ENCODE measurements at places on chromosomes 13 and 19.

DNA sequence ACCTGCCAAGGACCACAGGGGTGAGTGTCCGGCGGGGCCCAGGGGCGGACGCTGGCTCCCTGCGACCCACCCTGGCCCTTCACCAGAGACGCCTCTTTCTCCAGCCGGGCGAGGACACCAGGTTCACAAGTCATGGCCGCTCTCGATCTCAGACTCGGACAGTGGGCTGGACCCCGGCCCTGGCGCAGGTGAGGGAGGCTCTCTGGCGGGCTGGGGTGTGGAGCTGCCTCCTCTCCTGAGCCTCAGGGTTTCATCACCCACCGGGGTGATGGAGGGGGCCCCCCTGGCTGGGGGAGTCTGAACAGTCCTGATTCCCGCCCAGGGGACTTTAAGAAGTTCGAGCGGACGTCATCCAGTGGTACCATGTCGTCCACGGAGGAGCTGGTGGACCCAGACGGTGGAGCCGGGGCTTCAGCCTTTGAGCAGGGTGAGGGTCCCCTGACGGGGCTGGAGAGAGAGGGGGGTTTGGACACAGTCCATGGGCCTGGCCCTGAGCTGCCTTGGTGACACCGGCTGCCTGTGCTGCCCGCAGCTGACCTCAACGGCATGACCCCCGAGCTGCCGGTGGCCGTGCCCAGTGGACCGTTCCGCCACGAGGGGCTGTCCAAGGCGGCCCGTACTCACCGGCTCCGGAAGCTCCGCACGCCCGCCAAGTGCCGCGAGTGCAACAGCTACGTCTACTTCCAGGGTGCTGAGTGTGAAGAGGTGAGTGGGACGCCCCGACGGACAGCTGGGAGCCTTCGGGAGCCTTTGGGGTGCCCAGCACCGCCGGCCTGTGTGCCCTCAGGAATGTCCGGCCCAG lies 13.6 kb downstream of the ARHGAP45 start:
- no peak for DNase-seq

GRCh38 chr13:93862259-93862658 lies 617.2 kb downstream of the DCT start:
- no peak for DNase-seq

- no peak for DNase-seq
Measured at GRCh38 chr19:56670961-56671612, 470 bp downstream of the ZNF835 start.

GRCh38 chr13:26923824-26924605 lies 163.4 kb upstream of the GPR12 start:
- DNase-seq, result no peak

GRCh38 chr13:40208517-40208916 lies 457.9 kb downstream of the FOXO1 start:
- no peak for DNase-seq

- DNase-seq, result peak; percentile 82
Measured at GRCh38 chr13:48492470-48493065, 40.3 kb downstream of the RCBTB2 start.

- DNase-seq, result no peak
Measured at GRCh38 chr13:43129066-43129465, 105.7 kb downstream of the DNAJC15 start.

GRCh38 chr13:58884353-58885209 lies 1253.0 kb downstream of the PCDH17 start:
- DNase-seq, result no peak

GRCh38 chr19:40225440-40226305 lies 816 bp downstream of the CCNP start:
- DNase-seq, result no peak

DNA sequence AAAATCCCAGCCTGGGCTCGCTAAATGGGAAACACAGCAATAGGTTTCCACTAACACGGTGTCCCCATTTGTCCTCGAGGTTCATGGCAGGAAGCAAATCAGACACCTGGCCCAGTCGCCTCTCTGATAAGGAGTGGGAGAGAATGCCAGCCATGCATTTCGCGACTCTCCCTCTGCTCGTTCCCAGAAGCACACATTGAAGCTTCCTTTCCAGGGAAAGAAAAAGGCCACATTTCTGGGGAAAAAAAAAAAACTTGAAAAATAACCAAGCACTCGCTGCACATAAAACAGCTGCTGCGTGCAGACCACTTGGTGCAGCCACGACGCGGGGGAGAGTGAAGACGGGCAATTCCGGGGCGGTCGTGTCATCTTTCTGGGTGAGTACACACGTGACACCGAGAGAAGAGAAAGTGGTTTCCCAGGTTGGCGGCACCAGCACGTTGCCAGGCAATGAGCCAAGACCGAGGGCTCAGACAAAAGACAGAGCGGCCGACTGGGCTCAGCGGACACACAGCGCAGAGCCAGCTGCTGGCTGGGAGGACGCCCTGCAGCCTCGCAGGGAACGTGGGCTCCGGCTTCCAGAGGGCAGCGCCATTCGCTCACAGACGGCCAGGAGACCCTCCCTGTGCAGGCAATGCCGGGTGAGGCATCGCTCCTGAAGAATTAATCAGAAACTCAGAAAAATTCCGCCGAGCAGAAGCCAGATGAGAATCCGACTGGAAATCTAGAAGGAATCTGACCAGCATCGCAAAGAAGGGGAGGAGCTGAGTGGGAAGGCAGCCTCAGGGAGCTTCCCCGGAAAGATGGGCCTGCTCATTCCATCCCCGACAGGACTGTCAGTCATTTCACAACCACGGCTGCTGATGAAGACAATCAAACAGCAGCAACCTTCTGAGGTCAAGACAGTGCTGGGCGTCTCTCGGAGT lies 83.2 kb upstream of the IRS2 start:
- DNase-seq, result peak; percentile 19

DNA sequence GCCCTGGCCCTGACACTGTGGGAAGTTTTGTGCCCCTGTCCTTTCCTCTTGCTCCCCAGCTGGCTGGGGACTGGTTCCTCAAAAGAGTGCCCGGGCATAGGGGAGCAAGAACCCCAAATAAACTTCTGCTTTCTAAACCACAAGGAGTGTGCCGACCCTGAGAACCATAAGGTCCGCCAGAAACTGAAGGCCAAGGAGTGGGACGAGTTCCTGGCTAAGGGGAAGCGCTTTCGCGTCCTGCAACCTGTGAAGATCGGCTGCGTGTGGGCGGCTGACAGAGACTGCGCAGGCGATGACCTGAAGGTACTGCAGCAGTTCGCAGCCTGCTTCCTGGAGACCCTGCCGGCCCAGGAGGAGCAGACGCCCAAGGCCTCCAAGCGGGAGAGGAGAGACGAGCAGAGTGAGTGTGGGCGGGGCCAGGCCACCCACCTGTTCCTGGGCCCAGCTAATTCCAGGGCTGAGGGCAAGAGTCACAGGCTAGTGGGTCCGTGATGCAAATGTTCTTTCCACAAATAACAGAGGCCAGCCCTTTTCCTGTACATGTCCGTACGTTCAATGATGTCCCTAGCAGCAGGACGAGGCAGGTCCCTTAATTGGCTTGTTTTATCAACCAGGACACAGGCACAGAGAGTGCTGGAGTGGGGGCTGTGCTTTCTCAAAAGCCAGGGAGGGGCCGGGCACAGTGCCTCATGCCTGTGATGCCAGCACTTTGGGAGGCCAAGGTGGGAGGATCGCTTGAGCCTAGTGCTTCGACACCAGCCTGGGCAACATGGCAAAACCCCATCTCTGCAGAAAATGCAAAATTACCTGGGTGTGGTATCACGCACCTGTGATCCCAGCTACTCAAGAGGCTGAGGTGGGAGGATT lies 25.6 kb downstream of the UBXN6 start:
- peak; percentile 64 for DNase-seq

DNA sequence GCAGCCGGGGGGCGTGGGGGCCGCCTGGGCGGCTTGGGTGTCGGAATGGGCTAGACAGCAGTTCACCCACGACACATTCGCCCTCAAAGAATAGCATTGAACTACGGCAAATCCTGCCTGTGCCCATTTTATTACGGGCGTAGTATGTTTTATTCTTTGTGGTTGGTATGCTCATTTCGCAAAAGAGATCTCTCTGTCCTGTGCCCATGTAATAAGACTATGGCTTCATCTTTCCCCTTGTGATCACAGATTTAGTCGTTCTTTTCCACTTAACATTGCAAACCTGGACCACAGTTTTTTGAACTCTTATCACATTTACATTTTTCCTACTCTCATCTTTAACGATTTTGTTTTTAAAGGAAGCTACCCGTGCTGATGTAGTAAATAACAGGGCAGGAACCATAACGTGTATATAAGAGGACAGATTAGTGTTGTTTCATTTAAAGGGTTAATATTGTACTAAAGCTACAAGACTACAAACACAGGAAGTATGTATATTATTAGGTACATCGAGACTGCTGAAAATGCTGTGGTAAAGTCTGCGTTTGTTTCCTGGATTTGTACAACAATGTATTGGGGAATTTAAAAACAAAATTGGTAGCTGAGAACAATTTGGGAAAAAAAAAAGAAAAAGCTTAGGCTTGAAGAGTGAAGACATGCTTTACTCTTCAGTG lies 3.2 kb upstream of the MYCBP2 start:
- DNase-seq, result no peak

DNA sequence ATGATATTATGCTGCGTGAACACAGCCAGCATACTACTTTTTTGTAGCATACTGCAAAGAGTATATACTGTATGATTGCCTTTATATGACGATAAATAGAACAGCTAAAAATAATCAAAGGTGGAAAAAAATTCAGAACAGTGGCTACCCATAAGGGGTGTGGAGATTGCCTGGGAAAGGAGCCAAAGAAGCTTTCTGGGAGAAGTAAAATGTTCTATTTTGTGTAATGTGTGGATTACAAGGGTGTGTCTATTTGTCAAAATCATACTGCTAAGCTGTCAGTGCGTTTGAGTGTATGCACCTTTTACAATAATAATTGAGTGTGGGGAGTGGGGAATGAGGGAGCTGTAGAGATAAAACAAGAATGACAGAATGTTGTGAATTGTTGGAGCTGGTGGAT lies 45.2 kb upstream of the MTIF3 start:
- no peak for DNase-seq

- no peak for DNase-seq
Measured at GRCh38 chr13:37914781-37915391, 45.3 kb upstream of the TRPC4 start.

GRCh38 chr19:31294189-31294588 lies 55.0 kb downstream of the TSHZ3 start:
- no peak for DNase-seq

GRCh38 chr19:49499030-49499670 lies 2.9 kb downstream of the RPS11 start:
- DNase-seq, result peak; percentile 51

DNA sequence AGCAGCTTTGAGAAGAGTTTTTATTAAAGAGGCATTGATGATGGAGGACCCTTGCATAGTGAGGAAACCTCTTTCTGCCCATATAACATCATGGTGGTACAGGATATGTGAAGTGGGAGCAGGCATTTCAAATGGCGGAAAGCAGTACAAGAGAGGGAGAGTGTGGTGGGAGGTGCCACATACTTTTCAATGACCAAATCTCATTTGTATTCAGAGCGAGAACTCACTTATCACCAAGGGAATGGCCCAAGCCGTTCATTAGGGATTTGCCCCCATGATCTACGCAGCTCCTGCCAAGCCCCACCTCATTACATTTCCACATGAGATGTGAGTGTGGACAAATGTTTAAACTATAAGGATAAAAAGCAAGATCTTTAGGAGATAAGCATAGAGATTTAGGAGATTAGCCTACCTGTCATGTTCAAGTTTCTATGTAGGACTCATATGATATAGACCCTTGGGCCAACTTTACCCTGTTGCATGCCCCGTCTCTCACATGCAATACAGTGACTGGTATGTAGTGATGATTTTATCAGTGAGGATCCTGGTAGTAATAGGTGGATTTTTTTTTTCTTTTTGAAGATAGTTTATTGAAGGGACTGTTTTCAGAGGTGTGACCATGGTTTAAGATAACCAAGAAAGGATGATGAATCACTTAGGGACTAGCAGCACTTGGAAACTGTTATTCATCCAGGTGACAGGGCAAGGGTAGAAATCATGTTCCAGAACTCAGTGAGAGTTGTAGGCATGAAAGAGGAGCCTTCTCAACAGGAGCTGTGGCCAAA lies 38.3 kb downstream of the DNAJC15 start:
- DNase-seq, result no peak

DNA sequence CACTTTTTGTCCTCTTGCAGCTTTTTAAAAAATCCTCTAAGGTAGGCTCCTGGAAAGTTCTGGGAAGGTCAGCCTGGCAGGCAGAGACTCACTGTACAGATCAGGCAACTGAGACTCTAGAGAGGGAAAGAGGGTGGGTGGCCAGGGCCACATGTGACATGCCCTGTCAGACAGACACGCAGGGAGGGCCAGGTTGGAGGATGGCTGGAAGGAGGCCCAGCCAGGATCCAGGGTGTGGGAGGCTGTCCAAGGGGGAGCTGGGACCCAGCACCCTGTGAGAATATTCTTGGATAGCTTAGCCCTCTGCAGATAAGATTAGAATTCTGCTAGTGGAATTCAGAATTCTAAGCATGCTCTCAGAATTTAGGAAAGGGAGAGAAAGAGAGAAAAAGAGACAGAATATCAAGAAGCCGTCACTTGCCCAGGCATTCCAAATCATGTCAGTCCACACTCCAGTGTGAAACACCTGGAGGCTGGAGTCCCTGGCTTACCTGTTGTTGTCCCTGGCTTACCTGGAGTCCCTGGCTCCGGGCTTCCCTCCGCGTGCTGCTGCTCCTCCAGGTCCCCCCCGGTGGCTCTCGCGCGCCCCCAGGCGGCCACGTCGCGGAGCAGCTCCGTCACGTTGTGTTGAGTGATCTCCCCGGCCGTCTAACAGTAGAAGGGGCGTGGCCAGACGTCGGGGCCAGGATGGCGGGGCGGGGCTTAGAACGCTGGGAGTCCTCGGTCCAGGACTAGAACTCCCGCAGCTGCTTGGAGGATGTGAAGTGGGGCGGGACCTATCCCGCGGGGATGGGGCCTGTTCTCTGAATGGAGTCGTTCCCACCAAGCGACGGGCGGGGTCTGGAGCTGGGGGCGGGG lies 2.8 kb upstream of the TNNI3 start:
- peak; percentile 88 for DNase-seq

GRCh38 chr13:111115965-111116521 lies 933 bp downstream of the ARHGEF7 start:
- DNase-seq, result no peak

DNA sequence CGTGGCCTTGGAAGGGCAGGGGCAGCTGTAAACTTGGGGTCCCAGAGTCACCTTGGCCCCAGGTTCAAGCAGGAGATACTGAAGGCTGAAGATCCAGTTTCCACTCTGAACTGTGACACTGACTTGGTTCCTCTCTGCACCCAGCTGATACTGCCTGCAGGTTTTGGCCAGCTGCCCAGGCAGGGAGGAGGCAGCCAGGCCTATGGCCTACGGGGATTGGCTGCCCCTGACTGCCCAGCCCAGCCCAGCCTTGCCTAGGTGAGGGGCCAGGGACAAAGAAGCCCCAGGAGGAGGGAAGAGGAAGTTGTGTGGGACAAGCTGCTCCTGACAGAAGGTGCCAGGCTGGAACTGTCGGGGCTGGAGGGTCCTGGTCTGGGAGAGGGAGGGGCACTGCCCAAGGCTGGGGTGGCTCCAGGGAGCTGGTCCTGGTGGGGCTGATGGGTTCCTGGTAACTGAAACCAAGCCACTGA lies 51.7 kb upstream of the CYP4F8 start:
- DNase-seq, result no peak
